Kidney (tissue), 22 donors: ENCODE measurements at places on chromosomes 12 and 14. TPM values are rescaled to one million over a fixed set of nuclear protein-coding genes. Genes with fewer than 3 reads are reported as not detected.
A peak's percentile ranks its signal among the peaks of the same experiment; 100 is the strongest.

DNA sequence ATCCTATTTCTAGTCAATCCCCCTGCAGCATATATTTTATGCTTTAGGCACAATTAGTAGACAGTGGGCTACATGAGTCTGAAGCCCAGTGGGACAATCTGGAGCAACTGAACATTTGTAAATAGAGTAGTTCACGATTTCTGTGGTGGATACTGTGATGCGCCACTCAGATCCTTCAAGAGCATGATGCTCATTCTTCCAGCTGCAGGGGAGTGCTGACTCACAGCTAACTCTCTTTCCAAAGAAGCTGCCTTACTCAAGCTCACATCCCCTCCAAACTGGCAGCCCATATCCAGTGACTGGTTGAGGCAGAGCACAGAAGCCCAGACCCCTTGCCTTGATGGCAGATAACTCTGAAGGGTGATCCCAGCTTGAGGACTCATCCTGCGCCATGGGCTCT lies 224.2 kb upstream of the EEA1 start:
- H3K36me3 ChIP-seq, result no peaks in the 10 kb centered on the region
- H3K27me3 ChIP-seq, result no peaks in the 10 kb centered on the region
- H3K27ac ChIP-seq, result no peak overlapping the region
- no peak for DNase-seq
- peaks cover 2% of the 10 kb centered on the region for H3K4me1 ChIP-seq
- no peak overlapping the region for H3K4me3 ChIP-seq

- DNase-seq, result peak; percentile 31
- H3K27me3 ChIP-seq, result no peaks in the 10 kb centered on the region
- no peaks in the 10 kb centered on the region for H3K4me1 ChIP-seq
- no peak overlapping the region for H3K27ac ChIP-seq
Observed at GRCh38 chr14:61860294-61860918, 98.2 kb downstream of the SNAPC1 start.

- no peak for DNase-seq
- no peak overlapping the region for H3K4me3 ChIP-seq
- H3K27ac ChIP-seq, result no peak overlapping the region
- H3K27me3 ChIP-seq, result no peaks in the 10 kb centered on the region
Observed at GRCh38 chr12:2970744-2971143, 11.5 kb downstream of the TEAD4 start.

DNA sequence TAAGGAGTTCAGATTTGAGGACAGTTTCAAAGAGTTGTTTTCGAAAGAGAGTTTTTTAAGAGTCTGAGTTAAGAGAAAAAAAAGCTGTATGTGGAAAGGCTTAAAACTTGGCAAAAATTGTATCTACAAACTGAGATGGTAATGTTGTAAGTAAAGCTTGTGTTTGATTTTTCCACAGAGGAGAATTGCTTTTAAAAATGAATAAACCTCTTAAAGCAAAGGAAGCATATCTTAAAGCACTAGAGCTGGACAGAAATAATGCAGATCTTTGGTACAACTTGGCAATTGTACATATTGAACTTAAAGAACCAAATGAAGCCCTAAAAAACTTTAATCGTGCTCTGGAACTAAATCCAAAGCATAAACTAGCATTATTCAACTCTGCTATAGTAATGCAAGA lies 50.3 kb downstream of the TMTC3 start:
- H3K27me3 ChIP-seq, result no peaks in the 10 kb centered on the region
- H3K4me1 ChIP-seq, result no peaks in the 10 kb centered on the region
- H3K27ac ChIP-seq, result no peak overlapping the region
- H3K36me3 ChIP-seq, result no peaks in the 10 kb centered on the region
- H3K4me3 ChIP-seq, result no peak overlapping the region

GRCh38 chr14:68753690-68754089 lies 39.2 kb downstream of the ZFP36L1 start:
- no peak overlapping the region for H3K27ac ChIP-seq
- DNase-seq, result peak; percentile 68
- peaks cover 29% of the 10 kb centered on the region for H3K4me1 ChIP-seq
- no peaks in the 10 kb centered on the region for H3K36me3 ChIP-seq

Gene GLRX5
- total RNA-seq, result 46.7 TPM

Gene SLC38A6
- total RNA-seq, result 16.6 TPM

Gene ACSS3
- total RNA-seq, result 21.2 TPM
